ENCODE measurements at places on chromosomes 12 and 14. TPM values are rescaled to one million over a fixed set of nuclear protein-coding genes. Genes with fewer than 3 reads are reported as not detected.

Gene GPR84
- total RNA-seq: not detected

Gene ANKS1B
- 1.1 TPM for total RNA-seq

Gene KRT83
- total RNA-seq: not detected

Gene GLIPR1L2
- total RNA-seq: 0.07 TPM

Gene DCAF5
- total RNA-seq: 29.0 TPM

Gene DHRS2
- 1.5 TPM for total RNA-seq

Gene POMT2
- 14.9 TPM for total RNA-seq

Gene CCDC38
- 0.13 TPM for total RNA-seq

Gene PRB2
- total RNA-seq: not detected

Gene KLHL42
- total RNA-seq: 32.4 TPM

Gene LMNTD1
- total RNA-seq: not detected

Gene CLEC1B
- total RNA-seq: not detected

Gene PARPBP
- total RNA-seq: 34.8 TPM

Gene PRR4
- 2.3 TPM for total RNA-seq

Gene CLEC6A
- total RNA-seq: not detected

Gene PTGR2
- 3.5 TPM for total RNA-seq

Gene BCL2L14
- total RNA-seq: not detected

Gene RDH12
- not detected for total RNA-seq

Gene FOXN4
- not detected for total RNA-seq

Gene HECTD4
- total RNA-seq: 35.9 TPM

Gene VDR
- 1.1 TPM for total RNA-seq

Gene PRKAB1
- 11.3 TPM for total RNA-seq

Gene ANO2
- total RNA-seq: 12.6 TPM

Gene NFE2
- total RNA-seq: not detected

Gene SYCP3
- 0.07 TPM for total RNA-seq
